ENCODE measurements at places on chromosomes 7 and 10. TPM values are rescaled to one million over a fixed set of nuclear protein-coding genes. Genes with fewer than 3 reads are reported as not detected.

APBB1IP gene
- polyA plus RNA-seq = 5.4 TPM

MSMB gene
- 18.5 TPM for polyA plus RNA-seq

DYDC2 gene
- polyA plus RNA-seq = 17.3 TPM

SLC18A3 gene
- not detected for polyA plus RNA-seq

NUTM2E gene
- polyA plus RNA-seq = 0.85 TPM

GIMAP8 gene
- polyA plus RNA-seq = 23.0 TPM
